ENCODE measurements at places on chromosomes 7 and 10.

- DNase-seq, result peak; percentile 9
Measured at GRCh38 chr10:22927661-22928403, at the start of gene ARMC3. TSS of gene ARMC3 (plus strand) at chr10:22928053. CDS start at chr10:22931997, 3,944 bp downstream.

DNA sequence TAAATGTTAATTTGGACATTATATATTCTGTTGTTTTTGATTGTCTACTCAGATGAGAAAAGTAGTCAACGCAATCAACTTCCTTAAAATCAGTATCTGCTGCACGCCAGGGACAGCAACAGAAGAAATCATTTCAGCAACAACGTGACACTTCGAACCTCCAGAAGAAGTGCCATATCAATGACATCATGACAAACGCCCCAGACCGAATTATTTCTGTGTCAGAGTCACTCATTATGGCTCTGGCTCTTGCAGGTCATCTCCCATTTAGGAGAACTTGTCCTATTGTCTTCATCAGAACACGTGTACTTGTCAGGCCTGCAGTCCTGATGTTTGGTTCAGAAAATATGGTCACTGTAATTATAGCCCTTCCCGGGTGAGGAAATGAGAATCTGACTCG, 276.3 kb downstream of the ADARB2 start:
- no peak for DNase-seq

DNA sequence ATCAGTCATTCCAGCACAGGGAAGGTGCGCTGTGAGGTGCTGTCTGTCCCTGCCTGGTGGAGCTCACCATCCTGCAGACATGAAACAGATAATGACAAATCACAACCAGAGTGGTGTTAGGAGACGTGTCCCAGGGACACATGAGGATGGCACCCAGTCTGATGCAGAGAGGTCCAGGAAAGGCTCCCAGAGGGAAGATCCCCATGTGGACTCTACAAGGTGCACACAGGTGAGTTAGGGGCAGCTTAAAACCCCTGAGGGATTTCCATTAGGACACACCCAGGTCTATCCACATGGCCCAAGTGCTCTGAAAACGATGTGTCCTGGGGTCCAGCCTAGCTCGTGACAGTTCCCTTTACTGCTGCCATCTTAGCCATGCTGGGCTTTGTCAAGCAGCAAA, 91.4 kb downstream of the ADARB2 start:
- no peak for DNase-seq

- no peak for DNase-seq
Measured at GRCh38 chr7:55052741-55053427, 34.1 kb downstream of the EGFR start.

DNA sequence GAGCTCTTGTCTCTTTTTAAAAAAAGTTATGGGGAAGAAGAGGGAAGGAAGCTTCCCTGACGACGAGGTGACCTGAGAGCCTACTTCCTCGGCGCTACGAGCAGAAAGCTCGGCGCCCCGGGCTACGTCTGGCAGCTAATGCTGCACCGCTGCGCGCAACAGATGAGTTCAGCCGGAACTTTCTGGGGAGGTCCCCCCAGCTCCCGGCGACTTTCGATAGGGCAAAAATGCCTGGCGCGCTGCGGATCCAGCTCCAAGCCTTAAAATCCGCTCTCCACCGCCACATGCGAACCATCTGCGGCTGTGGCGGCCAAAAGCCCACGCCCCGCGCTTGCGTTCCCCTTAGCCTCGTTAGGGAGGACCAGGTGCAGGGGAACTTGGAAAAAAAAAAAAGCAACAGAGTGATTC, 621 bp downstream of the P4HA1 start:
- no peak for DNase-seq

GRCh38 chr7:15215616-15216015, 313.1 kb upstream of the DGKB start:
- no peak for DNase-seq

- no peak for DNase-seq
Measured at GRCh38 chr10:78716043-78716660, 352.6 kb upstream of the ZMIZ1 start.

DNA sequence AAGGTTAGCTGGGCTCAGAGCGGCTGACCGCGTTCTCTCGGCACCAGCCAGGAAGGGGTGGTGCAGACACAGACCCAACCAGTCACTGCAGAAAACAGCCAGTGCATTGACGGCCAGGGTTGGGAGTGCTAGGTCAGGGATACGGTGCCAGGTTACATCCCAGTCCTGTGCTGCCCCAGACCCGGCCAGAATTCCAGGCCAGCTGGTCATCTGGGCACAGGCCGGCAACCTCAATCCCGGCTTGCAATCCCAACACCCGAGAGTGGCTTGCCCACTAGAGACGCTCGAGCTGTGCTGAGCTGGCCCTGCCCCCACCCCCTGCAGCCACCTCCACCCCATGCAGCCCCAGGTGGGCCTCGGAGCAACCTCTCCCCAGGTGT, 3.8 kb downstream of the PRAP1 start:
- no peak for DNase-seq

GRCh38 chr10:7667262-7668141, 736 bp upstream of the ITIH5 start:
- no peak for DNase-seq
